Effector CD4-positive, alpha-beta T cell (primary cell): ENCODE measurements at places on chromosomes 1 and 21.

- no peak for DNase-seq
Observed at GRCh38 chr1:155007251-155007828, 4.7 kb downstream of the ZBTB7B start.

- no peak for DNase-seq
Observed at GRCh38 chr1:109837852-109838570, 72.6 kb upstream of the CSF1 start.

GRCh38 chr21:15327637-15328265, 263.0 kb upstream of the NRIP1 start:
- DNase-seq, result no peak

GRCh38 chr1:204431310-204432184, 19.9 kb upstream of the PPP1R15B start:
- peak; percentile 77 for DNase-seq

- no peak for DNase-seq
Observed at GRCh38 chr21:37071561-37072273, 1.2 kb downstream of the PIGP start.

DNA sequence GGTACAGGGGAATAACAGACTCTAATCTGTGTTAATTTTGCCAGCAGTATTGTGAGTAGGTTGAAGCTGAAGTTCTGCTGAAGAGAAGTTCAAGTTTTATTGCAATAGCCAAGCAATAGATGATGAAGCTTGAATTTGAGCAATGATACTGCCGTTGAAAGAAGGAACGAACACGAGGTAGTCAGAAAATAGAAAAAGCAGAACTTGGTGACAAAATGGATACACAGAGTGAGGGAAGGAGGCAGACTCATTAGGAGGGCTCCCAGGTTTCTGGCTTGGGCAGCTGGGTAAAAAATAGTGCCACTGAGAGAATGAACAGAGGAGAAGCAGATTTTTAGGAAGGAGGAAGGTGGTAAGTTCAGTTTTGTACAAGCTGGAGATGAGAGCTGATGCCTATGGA, 22.3 kb upstream of the AGO1 start:
- DNase-seq, result no peak

- DNase-seq, result no peak
Observed at GRCh38 chr1:3323021-3323795, 131.3 kb upstream of the ARHGEF16 start.

DNA sequence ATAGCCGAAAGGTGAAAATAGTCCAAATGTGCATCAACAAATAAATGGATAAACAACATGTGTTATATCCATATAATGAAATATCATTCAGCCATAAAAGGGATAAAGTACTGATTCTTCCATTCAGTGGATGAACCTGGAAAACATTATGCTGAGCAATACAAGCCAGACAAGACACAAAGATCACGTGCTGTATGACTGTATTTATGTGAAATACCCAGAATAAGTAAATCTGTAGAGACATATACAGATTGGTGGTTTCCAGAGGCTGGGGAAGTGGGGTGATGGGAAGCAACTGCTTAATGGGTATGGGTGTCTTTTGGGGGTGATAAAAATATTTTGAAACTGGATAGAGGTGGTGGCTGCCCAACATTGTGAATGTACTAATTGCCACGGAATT, 13.3 kb upstream of the GSTM4 start:
- DNase-seq, result no peak

- no peak for DNase-seq
Observed at GRCh38 chr1:21886486-21887215, 50.5 kb downstream of the HSPG2 start.

GRCh38 chr1:101408212-101409042, 171.6 kb downstream of the S1PR1 start:
- DNase-seq, result no peak

GRCh38 chr1:178774263-178774662, 49.2 kb downstream of the RALGPS2 start:
- no peak for DNase-seq

- DNase-seq, result no peak
Observed at GRCh38 chr1:163844459-163844858, 522.7 kb downstream of the NUF2 start.

GRCh38 chr1:41032147-41032546, 10.6 kb upstream of the SLFNL1 start:
- DNase-seq, result no peak

DNA sequence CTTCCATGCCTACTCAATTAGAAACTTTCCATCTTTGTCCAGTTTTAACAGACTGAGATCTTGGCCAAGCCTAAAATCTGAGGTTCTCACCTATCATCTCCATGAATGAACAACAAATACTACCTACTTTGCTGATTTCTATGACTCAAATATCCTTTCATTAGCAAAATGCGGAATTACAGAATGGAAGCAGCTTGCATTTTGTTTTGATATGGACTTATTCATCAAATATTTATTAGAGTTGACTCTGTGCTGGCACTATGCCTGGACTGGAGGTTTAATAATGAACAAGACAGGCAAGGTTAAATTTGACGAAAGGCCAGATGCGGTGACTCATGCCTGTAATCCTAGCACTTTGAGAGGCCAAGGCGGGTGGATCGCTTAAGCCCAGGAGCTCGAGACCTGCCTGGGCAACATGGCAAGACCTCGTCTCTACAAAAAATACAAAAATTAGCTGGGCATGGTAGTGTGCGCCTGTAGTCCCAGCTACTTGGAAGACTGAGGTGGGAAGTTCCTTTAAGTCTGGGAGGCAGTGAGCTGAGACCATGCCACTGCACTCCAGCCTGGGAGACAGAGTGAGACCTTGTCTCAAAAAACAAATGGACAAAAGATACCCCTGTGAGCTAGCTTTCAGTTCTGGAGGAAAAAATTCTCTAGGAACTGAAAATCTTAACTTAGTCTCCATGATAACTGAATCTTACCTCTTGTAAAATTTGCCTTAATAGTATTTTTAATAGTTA, 29.4 kb upstream of the SOD1 start:
- no peak for DNase-seq

DNA sequence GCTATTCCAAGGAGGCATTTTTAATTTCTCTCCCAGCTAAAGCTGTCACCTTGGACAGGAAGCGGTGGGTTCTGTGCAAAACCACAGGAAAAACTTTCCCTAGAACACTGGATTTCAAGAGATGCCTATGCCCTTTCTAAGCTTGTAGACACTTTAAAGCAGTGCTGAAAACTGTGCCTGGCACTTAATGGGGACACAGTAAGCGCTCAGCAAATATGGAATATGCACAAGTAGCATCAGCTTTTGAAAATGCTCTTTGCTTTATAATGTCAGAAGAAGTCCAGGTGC, 50.9 kb upstream of the TARBP1 start:
- no peak for DNase-seq

GRCh38 chr1:180662709-180663108, 30.9 kb downstream of the XPR1 start:
- no peak for DNase-seq

DNA sequence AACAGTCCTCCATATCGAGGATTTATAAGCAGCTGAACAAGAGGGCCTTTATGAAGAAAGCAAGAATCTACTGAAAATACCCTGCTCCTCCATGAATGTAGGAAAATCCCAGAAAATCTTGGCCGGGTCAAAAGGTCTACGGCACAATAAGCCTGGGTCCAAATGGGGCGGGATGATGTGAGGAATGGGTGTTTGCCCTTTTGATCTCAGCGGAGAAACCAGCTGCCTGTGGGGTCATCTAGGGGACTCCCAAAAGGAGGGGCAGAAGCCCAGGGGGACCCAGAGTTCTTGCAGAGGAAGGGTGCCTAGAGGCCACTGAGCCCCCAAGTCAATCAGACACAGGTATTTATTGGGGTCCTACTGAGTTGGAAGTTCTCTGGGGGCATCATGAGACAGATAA, 11.4 kb upstream of the PIGR start:
- DNase-seq, result no peak

DNA sequence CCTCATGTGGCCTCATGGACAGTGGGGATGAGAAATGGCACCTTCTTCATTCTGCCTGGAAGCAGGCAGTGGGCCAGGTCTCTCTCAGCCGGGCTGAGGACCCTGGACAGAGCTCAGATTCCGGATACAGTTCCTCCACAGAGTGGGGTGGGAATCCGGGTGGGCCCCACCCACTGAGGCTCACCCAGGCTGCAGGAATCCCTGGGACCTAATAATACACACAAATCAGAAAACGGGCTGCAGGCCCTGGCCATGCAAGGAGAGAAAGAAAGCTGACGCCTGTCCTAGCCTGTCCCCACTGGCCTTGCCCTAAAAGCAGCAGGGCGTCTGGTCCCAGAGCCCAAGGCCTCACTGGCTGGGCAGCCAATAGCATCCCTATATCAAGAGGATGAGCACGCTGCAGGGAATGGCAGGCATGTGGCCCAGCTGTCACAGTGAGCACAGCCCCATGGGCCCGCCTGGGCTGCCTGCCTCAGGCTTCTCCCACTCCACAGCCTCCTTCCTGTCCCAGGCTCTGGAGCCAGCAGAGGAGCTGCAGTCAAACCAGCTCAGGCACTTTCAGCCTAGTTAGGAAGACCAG, 25.3 kb downstream of the ACTA1 start:
- DNase-seq, result no peak

DNA sequence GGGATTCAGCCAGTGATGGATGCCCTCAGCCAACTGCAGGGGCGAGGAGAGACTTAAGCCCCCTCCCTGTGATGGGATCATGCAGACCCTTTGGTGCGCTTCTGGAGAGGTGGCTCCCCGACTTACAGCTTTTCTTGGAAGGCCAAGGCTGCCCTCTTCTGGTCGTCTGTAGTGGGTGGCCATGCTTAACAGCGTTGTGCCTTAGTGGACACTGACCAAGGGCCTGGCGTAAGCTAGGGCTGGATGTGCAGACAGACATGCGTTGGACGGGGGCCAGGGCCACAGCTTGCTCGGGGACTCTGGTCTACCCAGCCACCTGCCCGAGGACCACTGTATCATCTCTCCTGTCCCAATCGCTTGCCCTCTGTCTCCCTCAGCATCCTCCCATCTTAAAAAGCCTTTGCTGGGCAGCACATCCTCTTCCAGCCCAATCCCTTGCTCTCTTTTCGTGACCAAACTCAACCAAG, 5.5 kb downstream of the AZIN2 start:
- peak; percentile 18 for DNase-seq

GRCh38 chr1:159428536-159428935, 3.5 kb upstream of the OR10J4 start:
- DNase-seq, result no peak

- no peak for DNase-seq
Observed at GRCh38 chr1:222394224-222394623, 153.7 kb downstream of the HHIPL2 start.

- DNase-seq, result peak; percentile 53
Observed at GRCh38 chr1:1906185-1907097, 8.6 kb upstream of the CALML6 start.

GRCh38 chr1:96521994-96522760, 199.4 kb upstream of the PTBP2 start:
- no peak for DNase-seq

DNA sequence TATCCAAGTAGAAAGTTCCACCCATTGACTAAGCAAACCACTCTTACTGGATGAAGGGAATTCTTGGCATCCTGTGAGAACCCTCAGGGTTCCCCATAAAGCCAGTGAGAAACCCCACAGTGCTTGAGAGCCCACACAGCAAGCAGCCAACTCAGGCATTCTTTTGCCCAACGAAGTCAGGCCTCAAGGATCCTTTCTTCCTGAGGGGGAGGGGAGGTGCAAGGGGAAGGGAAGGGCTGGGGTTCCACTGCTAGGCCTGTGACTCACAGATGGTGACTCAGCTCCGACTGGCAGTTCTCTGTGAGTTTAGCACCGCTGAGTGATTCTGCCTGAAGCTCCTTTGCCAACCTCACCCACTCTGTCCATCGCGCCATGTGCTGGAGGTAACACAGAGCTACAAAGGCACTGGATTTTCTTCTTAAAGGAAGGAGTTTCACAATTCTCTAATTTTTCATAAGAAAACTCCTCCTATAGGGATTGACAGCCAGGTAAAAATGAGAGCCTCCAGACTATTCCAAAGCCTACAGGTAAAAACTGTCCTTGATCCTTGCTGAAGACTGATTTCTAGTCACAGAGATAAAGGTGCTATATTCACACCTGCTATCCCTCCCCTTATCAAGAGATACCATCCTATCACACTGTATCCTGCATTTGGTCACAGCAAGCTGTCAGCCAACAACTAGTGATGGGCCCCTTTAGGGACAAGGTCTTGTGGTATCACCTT, 4.8 kb downstream of the ENO1 start:
- DNase-seq, result peak; percentile 66

GRCh38 chr1:2247760-2248126, 19.6 kb downstream of the SKI start:
- no peak for DNase-seq

- DNase-seq, result no peak
Observed at GRCh38 chr1:222529916-222530315, 18.0 kb downstream of the HHIPL2 start.

GRCh38 chr1:100835866-100836842, 58.5 kb downstream of the EXTL2 start:
- no peak for DNase-seq

- DNase-seq, result no peak
Observed at GRCh38 chr1:117591252-117591651, 14.6 kb upstream of the TENT5C start.

GRCh38 chr1:49854741-49855140, 169.0 kb downstream of the AGBL4 start:
- no peak for DNase-seq

- no peak for DNase-seq
Observed at GRCh38 chr1:8203056-8203455, 114.9 kb upstream of the SLC45A1 start.

GRCh38 chr1:24862775-24863483, 67.1 kb downstream of the RUNX3 start:
- no peak for DNase-seq

DNA sequence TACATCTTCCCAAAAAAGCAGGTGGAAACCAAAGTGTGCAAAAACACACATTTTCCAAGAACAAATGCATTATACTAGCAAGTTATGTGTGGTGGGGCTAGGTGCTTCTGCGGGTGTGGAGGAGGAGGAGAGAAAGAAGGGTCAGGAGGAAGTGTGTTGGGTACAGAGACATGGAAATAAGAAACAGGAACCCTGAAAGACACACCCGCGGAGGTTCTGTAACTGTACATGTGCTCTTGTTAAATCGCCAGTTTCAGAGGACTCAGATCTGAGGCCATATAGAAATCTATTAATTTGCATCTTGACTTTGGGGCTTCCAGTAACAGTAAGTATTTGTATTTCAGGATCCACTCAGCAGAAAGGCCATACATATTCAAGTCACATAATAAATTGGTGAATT, 30.9 kb downstream of the ERG start:
- no peak for DNase-seq

- DNase-seq, result no peak
Observed at GRCh38 chr1:29736582-29737188, 500.4 kb downstream of the PTPRU start.

DNA sequence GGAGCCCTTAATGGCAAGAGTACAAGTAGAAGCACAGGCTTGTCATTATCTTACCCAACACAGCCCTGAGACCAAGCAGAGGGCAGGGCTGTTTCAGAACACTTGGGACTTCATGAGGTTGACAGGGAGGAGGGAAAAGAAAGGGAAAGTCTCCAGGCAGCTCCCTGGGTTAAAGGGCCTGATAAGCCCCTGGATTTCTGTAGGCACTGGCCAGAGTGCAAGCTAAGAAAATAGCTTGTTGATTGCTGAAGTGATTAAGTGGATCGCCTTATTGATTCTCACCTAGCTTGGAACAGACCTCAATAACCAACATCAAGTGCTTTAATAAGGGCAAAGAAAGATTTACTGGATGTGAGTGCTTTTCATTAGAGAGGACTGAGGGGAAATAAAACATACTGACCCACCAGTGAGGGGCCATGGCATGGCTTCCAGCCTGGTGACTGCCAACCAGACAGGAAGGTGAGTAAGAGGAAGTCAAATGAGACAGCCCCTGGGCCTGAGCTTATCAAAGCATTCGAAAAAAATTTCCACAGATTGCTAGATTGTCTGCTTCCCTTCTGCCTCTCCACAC, 121.4 kb upstream of the NFIA start:
- no peak for DNase-seq
